NCI-H526 (cell line): ENCODE measurements at places on chromosomes 13 and 19.

- DNase-seq, result no peak
Measured at GRCh38 chr13:53501387-53501786, 472.8 kb downstream of the OLFM4 start.

GRCh38 chr13:106612688-106613087, 44.8 kb upstream of the ARGLU1 start:
- DNase-seq, result no peak

GRCh38 chr13:113437408-113438010, 15.8 kb downstream of the ADPRHL1 start:
- DNase-seq, result no peak

DNA sequence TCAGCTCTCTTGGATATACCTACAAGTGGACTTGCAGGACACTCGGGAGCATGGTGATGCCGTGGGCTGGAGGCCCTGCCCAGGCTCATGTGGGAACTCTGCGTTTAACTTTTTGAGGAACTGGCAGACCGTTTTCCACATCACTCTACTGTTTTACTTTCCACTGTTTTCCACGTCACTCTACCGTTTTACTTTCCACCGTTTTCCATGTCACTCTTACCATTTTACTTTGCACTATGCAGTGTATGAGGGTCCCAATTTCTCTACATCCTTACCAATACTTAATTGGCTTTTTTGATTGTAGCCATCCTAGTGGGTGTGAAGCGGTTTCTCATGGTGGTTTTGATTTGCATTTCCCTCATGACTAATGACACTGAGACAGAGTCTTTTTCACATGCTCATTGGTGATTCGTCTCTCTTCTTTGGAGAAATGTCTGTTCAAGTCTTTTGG, 40.5 kb downstream of the GATAD2A start:
- DNase-seq, result no peak

DNA sequence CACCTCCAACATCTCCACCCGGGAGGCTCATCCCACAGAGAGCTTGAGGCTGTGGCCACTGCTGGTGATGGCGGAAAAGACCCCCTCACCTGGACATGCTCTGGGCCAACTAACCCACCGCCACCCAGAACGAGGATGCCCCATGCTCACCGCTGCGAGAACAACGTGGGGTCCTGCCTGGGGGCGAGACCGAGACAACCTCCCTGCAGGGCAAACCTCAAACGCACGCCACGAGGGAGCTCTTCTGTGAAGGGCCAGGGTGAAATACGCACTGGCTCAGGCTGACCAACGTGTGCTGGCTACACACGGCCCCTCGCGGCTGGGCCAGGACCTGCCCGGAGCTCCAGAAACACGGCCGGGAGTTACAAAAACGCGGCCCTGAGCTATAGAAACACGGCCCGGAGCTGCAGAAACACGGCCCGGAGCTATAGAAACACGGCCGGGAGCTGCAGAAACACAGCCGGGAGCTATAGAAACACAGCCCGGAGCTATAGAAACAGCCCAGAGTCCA, 19.0 kb upstream of the PLPP2 start:
- no peak for DNase-seq

DNA sequence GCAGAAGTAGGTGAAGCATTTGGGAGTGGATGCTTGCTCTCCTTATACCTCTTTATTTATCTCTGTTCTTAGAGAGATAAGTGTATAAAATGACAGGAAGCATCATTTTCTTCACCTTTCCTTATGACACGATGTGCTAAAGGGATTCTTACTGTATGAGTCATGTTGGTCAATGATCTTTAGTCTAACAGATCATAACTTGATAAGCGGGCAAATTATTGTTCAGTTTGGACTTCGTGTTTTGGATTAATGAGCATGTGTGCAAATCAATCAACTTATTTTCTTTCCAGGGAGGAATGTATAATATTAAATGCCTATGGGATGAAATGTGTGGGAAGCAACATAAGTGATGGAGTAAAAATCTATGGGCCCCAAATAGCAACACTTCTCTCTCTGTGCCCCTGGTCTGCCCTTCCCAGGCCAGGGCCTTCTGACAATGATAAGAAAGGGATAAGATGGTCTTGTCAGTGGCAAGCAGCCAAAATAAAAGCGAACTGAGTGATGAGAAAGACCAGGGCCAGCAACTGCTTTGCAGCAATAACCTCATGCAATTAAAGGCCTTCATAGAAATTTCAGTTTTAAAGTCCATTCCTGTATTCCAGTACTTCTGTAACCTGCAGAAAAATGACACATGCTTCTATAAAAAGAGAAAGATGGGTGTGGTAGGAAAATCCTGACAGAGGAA, 61.4 kb downstream of the SLC10A2 start:
- no peak for DNase-seq

- DNase-seq, result no peak
Measured at GRCh38 chr13:32468502-32469142, 40.7 kb upstream of the N4BP2L1 start.

DNA sequence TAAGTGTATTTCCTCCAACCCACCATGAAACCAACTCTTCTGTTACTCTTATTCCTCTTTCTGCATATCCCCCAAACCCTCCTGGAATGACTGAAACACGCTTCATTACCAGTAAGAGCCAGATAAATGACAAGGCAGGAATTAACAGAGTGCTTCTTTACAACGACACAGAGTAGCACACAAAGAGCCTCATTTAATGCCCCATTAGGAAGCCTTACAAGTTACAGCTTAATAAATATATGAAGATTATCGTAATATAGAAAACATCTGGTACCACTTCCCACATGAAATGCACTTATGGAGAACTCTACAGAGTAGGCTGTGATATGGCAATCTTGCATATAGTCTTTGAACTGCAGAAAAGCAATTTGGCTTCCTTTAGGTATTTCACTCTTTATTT, 116.8 kb downstream of the ENOX1 start:
- DNase-seq, result no peak

- no peak for DNase-seq
Measured at GRCh38 chr13:83810136-83810535, 72.1 kb downstream of the SLITRK1 start.

GRCh38 chr13:66803013-66803807, 426.9 kb downstream of the PCDH9 start:
- DNase-seq, result no peak

DNA sequence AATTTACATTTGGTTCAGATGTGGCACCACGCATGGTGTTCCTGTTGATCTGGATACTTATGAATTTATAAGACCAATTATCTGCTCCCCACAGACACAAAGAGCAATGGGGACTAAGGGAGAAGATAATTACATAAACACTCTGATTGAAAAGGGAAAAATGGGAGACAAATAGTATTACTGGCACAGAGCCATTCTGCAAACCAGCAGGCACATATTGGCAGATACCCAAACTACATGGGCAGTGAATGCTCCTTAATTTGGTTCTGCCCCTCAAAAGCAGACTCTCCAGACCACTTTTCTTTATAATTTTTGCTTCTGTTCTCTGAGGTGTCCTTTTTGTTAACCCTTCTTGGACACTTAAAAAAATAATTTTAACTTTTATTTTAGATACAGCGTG, 1674.2 kb downstream of the PCDH9 start:
- DNase-seq, result no peak

GRCh38 chr13:103883698-103884097, 817.5 kb upstream of the SLC10A2 start:
- no peak for DNase-seq

- no peak for DNase-seq
Measured at GRCh38 chr19:51737924-51738323, 13.8 kb downstream of the FPR1 start.

- DNase-seq, result no peak
Measured at GRCh38 chr19:39533791-39534190, 1.1 kb upstream of the EID2B start.

GRCh38 chr13:28958018-28958417, 137.9 kb downstream of the MTUS2 start:
- no peak for DNase-seq

- peak; percentile 27 for DNase-seq
Measured at GRCh38 chr19:14248578-14249011, 42.6 kb upstream of the ADGRL1 start.

- DNase-seq, result peak; percentile 28
Measured at GRCh38 chr19:21569494-21569865, 64.1 kb downstream of the ZNF429 start.

DNA sequence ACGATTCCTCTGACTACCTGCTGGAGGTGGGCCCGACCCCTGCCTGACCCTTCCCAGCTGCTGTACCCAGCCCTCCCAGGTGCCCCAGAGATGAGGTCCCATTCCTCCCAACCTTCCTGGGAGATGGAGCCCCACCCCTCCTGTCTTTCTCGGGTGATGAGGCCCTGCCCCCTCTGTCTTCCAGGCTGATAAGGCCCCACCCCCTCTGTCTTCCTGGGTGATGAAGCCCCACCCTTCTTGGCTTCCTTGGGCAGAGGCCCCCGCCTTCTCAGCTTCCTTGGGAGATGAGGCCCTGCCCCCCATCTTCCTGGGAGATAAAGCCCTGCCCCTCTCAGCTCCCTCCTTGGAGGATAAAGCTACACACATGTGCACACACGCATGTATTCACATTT, 47.9 kb downstream of the CERS4 start:
- no peak for DNase-seq

- no peak for DNase-seq
Measured at GRCh38 chr19:56720281-56720680, 48.7 kb upstream of the ZNF835 start.

DNA sequence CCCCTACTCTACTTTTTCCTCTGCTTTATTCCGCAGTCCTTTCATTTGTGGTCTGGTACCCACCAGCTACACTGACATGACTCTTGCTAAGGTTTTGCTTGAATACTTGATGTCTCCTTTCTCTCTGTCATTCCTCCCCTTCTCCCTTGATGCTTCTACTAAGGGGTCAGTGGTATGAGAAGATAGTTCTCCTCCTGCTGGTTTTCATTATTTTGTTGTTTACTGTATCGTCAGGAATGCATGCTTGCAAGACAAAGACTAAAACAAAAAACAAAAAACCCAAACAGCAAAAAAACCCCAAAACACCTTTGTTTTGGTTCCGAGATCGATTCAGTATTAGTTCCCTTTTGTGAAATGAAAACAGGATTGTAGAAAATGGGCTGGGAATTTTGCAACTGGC, 59.5 kb downstream of the PCCA start:
- no peak for DNase-seq

- no peak for DNase-seq
Measured at GRCh38 chr19:45114116-45114515, 21.1 kb downstream of the PPP1R37 start.

GRCh38 chr13:73849292-73849691, 284.9 kb downstream of the KLF12 start:
- DNase-seq, result peak; percentile 71

DNA sequence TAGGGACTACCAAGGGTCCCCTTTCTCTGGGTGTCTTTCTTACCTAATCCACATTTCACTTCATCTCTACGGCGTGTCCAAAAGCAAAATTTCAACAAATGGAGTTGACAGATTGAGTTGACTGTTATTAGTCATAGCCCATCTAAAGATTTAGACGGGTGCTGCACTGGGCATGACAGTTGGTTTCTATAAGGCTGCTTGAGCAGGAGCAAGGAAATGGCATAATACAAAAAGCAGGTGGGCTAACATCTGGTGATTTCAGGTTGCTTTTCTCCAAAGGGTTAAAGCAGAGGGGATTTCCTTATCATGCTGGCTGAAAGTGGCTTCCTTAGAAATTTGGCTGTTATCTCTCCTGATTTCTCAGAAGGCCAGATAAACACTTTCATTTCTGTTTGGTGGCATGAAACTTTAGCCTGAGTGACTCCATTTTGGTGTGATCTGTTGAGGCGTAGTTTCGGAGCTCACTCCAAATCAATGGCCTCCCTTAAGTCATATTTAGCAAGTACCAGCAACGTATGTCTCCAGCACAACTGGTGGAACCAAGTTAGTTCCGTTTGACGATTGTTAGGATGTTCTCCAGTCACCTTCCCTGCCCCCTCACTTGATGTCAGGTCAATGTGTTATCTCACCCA, 440.4 kb downstream of the FGF9 start:
- DNase-seq, result no peak

- no peak for DNase-seq
Measured at GRCh38 chr19:17751103-17751911, at the start of gene FCHO1. Gene FCHO1 (plus strand): TSS chr19:17751477. CDS start chr19:17755165, 3,688 bp downstream.

- no peak for DNase-seq
Measured at GRCh38 chr13:92473765-92474475, 752.7 kb upstream of the GPC6 start.

DNA sequence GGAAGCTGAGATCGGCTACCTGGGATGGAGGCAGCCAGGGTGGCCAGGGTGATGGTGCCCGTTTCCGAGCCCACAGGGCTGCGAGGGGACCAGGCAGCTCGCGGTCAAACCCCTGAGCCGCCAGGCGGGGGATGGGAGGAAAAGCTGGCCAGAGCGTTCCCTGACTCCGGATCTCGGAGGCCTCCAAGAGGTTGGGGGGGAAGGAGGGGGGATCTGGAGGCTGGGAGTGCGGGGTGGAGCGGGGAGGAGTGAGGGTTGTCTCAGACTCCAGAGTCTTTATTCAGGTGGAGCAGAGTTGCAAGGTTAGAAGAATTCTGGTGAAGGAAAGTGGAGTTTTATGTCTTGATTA, 1.1 kb downstream of the CACNG7 start:
- DNase-seq, result no peak

DNA sequence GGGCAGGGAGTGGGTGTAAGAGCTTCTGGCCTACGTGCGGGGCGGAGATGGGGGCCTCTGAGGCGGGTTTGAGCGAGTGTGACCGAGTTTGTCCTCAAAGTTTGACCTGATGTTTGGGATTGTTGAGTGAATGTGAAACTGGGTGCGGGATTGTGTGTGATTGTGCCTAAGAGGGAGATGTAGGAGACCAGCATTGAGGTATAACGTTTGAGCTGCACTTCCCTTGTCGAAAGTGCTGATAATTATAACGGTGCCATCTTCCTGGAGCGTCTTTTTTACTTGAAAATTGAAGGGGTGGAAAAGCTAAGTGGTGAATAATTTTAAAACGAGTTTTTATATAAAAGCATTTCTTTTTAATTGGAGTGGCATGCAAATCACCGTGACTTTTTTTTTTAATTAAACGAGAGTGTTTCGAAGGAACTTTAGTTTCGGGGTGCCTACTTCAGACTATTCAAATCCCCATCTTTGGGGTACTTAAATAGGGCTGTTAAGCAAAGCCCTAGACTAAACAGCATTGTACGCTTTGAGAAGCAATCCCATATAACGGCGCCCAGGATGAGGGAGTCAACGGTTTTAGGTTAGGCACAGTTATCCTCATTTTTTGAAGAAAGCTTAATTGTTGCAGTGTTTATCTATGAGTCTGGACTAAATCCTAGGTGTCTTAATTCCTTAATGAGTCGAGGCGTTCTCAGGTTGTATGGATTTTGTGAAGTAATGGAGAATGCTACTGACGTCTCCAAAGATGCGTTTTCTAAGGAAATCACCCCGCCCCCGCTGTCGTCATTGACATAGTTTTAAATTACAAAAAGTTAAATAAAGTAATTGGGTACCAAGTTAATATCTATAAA, 594 bp downstream of the ZNF146 start:
- peak; percentile 60 for DNase-seq

DNA sequence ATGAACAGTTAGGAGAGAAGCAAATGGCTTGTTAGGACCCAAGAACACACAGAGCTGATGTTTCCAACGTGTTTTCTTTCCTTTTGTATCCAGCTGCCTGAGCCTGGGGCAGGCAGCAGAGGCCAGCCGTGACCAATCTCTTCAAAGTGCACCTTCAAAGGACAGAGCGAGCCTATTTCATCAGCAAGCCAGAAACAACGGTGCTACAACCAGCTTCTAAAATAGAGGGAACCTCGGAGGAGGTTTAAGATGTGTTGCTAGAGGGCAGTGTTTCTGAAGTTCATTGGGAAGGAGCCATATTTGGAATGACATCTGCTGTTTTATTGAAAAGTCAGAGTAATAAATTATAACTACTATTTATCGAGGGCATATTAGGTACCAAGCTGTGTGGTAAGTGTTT, 56.2 kb upstream of the RFC3 start:
- DNase-seq, result peak; percentile 96
